ENCODE measurements at places on chromosomes 2 and 18.

DNA sequence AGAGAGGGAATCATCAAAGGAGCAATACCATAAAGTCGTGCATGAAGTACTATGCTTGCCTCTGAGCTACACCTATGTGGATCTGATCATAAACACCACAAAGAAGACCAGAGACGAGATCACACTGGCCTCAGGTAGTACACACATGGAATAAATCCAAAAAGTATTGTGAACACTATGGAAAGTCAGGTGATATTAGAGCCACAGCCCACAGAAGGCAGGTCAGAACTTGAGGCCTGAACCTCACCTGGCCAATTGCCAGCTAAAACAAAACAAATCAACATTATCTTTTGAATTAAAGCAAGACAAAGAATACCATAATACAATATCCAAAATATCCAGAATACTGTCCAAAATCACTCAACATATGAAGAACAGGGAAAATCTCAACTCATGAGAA is 371.1 kb downstream of the NCKAP5 start:
- no peak for DNase-seq

- no peak for DNase-seq
Observed at GRCh38 chr2:116510117-116510671, 1304.3 kb upstream of the DDX18 start.

DNA sequence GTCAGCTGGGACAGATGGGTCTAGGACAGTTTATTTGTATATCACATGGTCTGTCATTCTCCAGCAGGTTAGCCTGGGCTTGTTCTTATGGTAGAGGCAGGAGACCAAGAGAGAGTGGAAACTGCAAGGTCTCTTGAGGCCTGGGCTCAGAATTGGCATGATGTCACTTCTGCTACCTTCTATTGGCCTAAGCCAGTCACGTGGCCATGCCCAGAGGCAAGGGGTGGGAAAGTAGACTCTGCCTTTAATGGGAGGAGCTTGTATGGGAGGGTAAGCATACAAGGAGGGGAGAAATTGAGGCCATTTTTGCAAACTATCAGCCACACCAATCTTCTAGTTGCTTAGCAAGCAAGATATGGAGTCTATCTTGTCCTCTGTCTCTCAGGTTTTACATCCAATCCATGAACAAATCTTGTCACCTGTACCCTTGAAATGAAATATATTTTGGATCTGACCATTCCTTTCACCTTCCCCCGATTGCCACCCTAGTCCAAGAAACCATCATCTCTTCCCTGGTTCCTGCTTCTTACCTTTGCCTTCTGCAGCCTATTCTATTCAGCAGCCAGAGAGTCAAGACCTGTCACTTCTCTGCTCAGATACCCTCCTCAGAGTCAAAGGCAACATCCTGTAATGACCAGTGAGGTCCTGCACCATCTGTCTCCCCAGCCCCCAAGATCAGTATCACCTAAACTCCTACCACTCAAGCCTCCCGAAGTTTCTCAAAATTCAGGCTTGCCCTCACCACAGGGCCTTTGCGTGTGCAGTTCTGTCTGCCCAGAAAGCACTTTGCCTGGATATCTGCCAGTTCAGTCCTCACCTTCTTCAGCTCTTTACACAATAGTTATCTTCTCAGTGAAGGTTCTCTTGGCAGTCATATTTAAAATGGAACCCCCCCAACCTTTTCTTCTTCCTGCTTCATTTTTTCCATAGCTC is 240.0 kb downstream of the LOXHD1 start:
- DNase-seq = no peak

DNA sequence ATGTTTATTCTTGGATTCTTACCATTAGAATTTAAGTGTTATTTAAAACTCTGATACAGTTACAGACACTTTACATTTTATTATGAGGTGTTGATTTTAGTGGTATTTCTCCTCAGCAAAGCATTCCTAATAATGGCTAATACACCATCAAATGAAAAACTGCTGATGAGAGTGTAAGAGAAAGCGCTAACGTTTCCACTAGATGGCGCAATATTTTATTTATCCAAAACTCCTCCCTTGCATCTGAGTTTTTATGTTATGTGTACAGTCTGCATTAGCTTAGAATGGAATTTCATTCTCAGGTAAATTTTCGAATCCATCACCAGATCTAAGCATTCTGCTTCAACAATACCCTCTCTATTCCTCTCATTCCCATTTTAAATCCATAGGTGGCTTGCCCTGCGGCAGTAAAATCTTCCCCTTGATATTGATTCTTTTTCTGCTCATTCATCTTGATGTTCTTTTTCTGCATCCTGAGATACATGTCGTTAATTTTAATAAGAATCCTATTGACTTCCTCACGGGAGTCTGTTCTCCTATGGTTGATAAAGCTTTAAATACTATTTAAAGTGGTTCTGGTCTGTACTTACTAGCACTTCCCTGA is 53.9 kb downstream of the PRKRA start:
- no peak for DNase-seq
